ENCODE measurements at places on chromosomes 3 and 15. TPM values are rescaled to one million over a fixed set of nuclear protein-coding genes. Genes with fewer than 3 reads are reported as not detected.

The ALS2CL gene
- 8.5 TPM for total RNA-seq

The LYZL4 gene
- 0.18 TPM for total RNA-seq

The APPL1 gene
- total RNA-seq = 38.4 TPM

The RCCD1 gene
- 4.9 TPM for total RNA-seq

The GPR176 gene
- total RNA-seq = 57.8 TPM

The CCR8 gene
- total RNA-seq = not detected

The C3orf22 gene
- total RNA-seq = not detected

The CFAP100 gene
- not detected for total RNA-seq

The TRIM71 gene
- not detected for total RNA-seq

The NR2F2 gene
- 13.7 TPM for total RNA-seq

The TERC gene
- 46.9 TPM for total RNA-seq

The NTRK3 gene
- total RNA-seq = under 0.01 TPM

The HAPLN3 gene
- 22.1 TPM for total RNA-seq

The WDR93 gene
- under 0.01 TPM for total RNA-seq

The LRRC34 gene
- total RNA-seq = 2.2 TPM

The SCAANT1 gene
- 1.2 TPM for total RNA-seq

The TGFBR2 gene
- total RNA-seq = 247 TPM

The GOLGA8Q gene
- 0.18 TPM for total RNA-seq

The GOLGA8T gene
- not detected for total RNA-seq

The TMEM42 gene
- 9.0 TPM for total RNA-seq

The GPR87 gene
- total RNA-seq = 0.09 TPM

The TAGLN3 gene
- not detected for total RNA-seq

The TRH gene
- total RNA-seq = not detected

The ASB14 gene
- total RNA-seq = not detected

The PSTPIP1 gene
- total RNA-seq = 0.09 TPM

The DPH6 gene
- total RNA-seq = 12.2 TPM

The PDZRN3 gene
- total RNA-seq = 0.18 TPM

The FAM227B gene
- total RNA-seq = 2.5 TPM

The TNFSF10 gene
- total RNA-seq = 36.7 TPM

The ITPR1 gene
- total RNA-seq = 39.9 TPM

The CHRNA5 gene
- 2.6 TPM for total RNA-seq

The SLC35G2 gene
- 15.0 TPM for total RNA-seq

The MITF gene
- total RNA-seq = 1.3 TPM

The PLA1A gene
- 0.18 TPM for total RNA-seq

The ROPN1 gene
- total RNA-seq = not detected

The TGM4 gene
- total RNA-seq = 0.09 TPM

The IL5RA gene
- not detected for total RNA-seq

The LMCD1 gene
- 11.0 TPM for total RNA-seq

The TUSC7 gene
- not detected for total RNA-seq

The GXYLT2 gene
- total RNA-seq = 0.54 TPM

The CDHR4 gene
- not detected for total RNA-seq

The GASK1A gene
- total RNA-seq = 0.38 TPM

The STAC gene
- total RNA-seq = 0.18 TPM

The STOML1 gene
- total RNA-seq = 8.5 TPM

The TEX55 gene
- not detected for total RNA-seq

The KCNAB1 gene
- total RNA-seq = 0.63 TPM

Data from endothelial cell of coronary artery (primary cell).